Fibroblast of mammary gland (primary cell): ENCODE measurements at places on chromosomes 13 and 19.

DNA sequence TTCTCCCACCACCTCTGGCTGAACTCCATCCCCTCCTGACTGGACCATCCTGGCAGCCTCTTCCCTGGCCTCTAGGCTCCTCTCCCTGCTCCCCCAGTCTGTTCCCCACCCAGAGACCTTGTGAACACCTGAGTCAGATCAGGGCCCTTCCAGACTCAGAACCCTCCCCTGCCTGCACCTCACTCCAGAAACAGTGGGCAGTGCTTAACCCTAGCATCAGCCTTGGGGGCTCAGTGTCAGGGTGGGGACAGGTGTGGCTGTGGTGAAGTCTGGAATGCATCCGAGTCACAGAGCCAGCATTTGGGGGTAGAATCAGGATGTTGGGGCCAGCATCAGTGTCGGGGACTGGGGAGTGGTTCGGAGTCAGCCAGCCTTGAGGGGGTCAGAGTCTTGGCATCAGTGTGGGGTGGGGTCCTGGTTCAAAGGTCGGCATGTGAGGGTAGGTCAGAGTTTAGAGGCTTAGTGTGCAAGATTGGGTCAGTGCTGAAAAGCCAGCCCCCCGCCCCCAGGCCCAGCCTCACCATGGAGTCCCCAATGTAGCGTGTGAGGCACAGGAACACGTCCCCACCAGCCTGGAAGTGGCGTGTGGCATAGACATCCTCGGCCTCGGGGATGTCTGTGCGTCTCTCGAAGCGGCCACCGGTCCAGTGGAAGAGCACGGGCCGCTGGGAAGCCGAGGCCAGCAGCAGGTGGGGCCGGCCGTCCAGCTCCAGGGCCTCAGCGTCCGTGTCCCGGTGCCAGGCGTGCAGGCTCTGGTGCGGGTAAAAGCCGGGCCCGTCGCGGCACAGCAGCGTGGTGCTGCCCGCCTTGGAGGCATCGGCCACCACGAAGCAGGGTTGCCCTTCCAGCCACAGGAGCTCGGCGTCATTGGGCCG is 8.9 kb downstream of the LGI4 start:
- no peak for DNase-seq

DNA sequence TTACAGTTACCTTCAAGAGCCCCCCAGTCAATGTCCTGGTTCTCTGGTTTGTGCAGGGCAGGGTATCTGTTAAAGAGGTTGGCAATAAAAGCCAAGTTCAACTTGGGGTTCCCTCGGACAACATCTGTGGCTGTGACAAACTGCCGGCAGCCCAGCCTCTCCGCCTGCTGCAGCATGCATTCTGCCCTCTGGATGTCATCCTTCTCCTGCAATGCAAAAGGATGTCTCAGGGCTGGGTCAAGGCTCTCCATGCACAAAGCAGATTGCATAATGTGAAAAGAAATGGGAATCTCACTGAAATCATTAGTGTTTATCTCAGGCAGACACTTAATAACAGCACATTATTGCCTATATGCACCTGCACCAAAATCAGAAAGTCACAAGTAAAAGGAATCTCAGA is 35.1 kb downstream of the LCP1 start:
- peak; percentile 18 for DNase-seq

GRCh38 chr19:36772311-36773222 is at the start of gene ZNF850:
ZNF850 (minus strand) TSS chr19:36772807; CDS start chr19:36762606, 10,201 bp downstream.
- peak; percentile 94 for DNase-seq

- DNase-seq = peak; percentile 20
Observed at GRCh38 chr13:47258384-47258783, 361.5 kb upstream of the HTR2A start.

DNA sequence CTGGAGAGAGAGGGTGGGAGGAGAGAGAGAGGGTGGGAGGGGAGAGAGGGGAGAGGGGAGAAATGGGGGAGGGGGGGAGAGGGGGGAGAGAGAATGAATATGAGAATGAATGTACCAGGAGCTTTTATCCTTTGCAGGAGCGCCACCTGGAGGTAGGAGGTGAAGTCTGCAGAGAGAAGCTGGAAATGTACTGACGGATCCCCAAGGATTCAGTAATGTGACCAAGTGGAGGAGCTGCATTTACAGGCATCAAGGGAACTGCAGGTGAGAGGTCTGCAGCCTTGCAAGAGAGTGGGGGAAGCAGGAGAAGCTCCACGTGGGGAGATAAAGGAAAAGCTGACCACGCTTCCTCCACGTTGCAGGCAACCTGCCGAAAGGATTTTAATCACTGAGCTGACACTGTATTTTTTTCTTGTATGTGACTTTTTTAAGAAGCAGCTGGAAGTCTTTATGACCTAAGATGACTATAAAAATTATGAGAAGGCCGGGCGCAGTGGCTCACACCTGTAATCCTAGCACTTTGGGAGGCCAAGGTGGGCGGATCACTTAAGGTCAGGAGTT is 33.7 kb downstream of the VSTM1 start:
- DNase-seq = peak; percentile 67

DNA sequence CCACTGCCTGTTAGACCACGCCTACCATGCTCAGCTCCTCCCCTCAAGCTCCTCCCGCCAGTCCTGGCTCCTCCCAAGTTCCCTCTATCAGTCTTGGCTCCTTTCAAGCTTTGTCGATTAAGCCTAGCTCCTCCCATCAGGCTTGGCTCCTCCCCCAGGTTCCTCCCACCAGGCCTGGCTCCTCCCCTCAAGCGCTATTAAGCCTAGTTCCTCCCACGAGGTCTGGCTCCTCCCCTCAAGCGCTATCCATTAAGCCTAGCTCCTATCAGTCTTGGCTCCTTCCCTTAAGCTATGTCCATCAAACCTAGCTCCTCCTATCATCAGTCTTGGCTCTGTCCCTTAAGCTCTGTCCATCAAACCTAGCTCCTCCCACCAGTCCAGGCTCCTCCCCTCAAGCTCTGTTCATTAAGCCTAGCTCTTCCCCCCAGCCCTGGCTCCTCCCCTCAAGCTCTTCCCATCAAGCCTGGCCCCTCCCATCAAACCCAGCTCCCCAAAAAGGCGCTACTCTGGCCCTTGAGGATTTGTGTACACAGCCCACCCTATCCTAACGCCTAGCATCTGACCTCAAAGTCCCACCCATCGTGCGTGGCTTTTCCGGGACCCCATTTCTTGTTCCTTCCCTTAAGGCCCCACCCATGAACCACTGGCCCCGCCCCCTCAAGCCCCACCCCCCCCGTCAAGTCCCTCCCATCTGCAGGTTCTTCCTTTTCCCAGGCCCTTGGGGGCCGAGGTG is 10.0 kb downstream of the CAMSAP3 start:
- peak; percentile 26 for DNase-seq

GRCh38 chr13:99269627-99270241 is 11.6 kb upstream of the GPR18 start:
- DNase-seq = peak; percentile 77

DNA sequence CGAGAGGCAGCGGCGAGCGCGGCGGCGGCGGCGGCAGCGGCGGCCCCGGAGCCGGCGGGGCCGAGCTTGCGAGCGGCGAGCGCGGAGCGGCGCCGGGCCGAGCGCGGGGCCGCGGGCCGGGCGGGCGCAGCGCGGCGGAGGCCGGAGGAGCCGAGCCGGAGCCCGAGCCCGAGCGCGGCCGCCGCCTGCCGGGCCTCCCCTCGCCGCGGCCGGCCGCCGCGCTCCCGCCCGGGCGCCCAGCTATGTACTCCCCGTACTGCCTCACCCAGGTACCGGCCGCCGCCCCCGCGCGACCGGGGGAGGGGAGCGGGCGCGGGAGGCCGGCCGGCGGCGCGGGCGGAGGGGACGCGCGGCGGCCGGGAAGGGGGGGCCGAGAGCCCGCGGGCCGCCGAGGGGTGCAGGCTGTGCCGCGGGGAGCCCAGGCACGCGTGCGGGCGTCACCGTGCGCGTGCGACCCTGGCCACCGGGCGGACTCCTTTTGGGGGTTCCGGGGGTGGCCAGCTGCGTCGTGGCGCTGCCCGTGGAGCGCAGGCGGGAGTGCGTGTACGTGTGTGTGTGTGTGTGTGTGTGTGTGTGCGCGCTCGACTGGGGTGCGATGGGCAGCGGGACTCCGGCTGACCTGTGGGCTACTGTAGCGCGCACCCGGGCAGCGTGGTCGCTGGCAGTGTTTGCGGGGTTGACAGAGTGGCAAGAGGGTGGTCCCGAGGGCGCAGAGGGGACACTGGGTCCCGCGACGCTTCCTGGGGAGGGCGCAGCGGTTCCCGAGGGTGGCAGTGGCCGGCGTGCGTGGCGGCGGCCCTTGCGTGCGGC is 526 bp downstream of the NFIX start:
- DNase-seq = no peak

DNA sequence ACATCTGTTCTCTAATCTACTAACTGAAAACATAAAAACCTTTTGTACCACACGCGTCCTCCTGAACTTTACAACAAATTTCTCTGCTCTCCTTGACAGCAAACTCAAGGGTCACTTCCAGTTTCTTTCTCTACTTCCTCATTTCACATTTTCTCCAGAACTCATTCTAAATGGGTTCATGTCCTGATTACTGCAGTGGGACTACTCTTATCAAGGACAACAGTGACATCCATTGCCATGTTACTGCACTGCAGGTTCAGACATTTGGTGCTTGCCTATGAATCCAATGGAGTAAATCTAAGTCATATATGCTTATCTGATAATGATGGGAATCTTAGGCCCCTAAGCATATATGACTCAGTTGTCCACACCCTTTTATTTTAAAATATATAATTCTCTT is 35.3 kb downstream of the FPR3 start:
- DNase-seq = peak; percentile 5

DNA sequence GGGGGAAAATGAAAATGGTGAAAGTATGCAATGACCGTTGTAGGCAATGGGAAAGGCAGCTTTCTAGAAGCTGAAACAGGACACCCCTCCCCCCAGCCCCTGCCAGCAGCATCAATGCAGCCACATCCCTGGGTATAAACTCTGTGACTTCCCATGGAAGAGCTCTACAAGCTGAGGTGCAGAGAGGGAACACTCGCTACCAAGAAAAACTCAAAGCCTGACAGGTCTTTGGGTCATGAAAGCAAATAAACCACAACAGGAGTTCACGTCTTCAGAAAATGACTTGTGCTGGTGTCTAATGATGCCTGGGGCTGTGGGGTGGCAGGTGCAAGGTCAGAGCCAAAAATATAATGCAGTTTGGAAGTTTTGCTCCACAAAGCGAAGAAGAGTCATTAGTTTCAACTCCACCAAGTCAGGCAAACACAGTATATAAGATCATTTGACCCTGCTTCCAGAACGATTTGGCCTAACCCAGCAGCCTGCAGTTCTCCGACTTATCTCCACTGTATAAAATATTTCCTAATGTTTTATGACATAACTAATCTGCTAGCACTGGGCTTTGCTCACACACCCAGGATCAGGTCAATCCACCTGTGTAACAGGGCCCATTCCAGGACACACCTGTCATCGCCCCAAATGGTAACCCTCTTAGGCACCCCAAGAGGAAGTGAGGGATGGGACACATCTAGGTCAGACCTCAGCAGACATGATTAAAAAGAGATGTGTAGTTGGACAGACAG is 102.1 kb downstream of the IRS2 start:
- DNase-seq = no peak

GRCh38 chr19:4576016-4576933 is 16.8 kb upstream of the SEMA6B start:
- DNase-seq = peak; percentile 63

DNA sequence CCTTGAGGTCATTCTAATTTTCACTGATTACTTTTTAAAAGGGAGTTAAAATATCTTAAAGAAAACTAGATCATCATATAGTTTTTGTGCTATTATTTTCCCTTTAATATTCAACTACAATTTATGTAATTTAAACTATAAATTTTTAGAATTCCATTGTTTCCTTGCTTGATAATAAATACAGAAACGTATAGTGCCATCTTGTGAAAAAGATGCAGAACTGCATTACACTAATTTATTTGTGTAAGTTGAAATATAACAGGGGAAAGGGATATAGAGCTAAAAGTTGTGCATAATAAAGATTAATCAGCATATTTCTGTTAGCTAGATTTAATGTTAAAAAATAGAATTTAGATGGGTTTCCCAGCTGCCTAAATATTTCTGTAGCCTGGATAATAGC is 61.5 kb upstream of the TDRD3 start:
- peak; percentile 23 for DNase-seq

GRCh38 chr13:94764576-94765321 is 52.4 kb upstream of the SOX21 start:
- peak; percentile 4 for DNase-seq

DNA sequence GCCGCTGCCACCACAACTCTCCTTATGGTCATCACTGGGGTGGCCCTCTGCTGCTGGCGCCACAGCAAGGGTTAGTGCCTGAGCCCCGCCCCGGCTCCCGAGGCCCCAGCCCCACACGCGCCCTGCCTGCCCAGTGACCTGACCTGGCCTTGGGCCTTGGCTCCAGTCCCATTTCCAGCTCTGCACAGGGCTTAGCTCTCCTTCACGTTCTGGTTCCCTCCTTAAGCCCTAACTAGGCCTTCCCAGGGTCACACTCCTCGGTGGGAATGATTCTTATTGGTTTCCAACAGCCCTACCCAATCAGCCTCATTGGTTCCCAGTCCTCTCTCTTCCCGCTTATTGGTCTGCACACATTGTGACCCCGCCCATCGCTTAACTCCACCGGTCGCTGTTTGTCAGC is 5.8 kb downstream of the KIRREL2 start:
- DNase-seq = no peak

DNA sequence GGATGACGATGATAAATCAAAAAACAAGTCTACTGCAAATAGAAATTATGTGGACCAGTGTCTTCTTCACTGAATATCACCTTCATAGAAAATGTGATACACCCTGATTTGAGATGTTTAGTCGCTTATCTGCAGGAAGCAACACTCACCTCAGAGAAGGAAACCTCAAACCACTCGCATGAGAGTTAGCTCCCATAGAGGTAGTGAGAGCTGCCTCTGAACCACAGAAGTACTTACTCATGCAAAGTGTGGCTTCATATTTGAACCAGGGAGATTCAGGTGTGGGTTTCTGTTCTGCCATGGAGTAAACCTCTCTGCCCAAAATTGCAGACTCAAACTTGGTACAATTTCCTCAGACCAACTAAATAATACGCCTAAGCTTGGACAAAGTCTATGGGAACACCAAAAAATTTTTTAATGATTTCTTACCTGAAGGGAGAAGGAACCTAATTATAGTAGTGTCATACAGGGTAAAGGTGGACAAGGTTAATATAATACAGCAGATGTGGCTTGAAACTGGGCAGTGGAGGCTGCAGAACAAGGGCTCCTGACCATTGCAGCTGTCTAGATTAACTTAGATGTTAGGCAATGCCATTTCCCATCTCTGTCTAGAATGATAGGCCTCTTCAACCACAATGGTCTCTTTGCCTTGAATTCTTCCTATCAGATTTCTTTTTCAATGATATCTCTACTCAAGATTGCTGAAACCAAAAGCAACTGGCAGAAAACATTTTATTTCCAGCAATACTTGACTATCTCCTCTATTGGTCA is 29.6 kb upstream of the RCBTB2 start:
- no peak for DNase-seq

DNA sequence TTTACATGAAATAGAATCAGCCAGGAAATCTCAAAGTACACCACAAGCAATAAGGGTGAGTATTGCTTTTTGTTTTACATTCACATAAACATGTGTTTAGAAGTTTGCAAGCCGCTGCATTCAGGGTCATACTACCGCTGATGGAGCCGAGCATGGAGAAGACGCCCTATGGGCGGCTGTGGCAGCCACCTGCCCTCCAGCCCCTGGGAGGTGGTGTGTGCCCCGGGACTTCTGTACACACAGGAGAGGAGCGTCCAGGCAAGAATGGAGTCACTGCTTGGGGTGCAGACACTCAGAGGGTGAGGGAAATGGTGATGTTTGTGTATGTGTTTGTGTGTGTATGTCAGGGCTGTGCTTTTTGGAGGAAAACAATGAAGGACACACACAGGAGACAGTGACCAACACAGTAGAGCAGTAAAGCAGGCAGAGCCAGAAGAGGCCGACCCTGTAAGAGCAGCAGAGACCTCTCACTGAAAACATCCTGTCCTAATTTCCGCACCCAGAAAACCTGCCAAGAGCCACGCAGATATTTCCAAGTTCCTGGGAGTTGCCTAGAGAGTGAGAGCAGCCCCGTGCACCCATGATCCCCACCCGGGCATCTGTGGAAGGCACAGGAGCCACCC is 108.1 kb upstream of the GJB6 start:
- DNase-seq = no peak
